A549 (cell line): ENCODE measurements at places on chromosomes 12 and 14.

DNA sequence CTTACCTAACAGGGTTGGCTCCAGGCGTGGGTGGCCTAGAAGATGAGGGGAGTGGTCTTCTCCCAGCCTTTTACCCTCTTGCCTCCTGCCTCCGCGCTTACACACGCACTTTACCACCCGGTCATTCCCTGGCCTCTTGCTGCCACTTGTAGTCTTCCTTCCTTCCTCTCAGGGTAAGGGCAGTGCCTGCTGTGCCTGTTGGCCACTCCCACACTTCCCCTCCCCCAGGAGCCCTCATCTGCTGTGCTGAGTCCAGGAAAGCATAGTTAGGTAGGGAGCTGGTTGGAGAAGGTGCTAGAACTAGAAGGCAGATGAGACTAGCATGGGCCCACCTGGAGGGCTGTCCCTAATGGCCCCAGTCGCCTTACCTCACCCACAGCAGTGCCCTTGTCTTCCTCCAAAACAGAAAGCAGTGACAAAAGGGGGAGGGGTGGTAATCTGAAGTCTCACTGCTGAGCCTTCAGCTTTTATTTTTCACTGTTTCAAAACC lies 54.3 kb upstream of the SRSF5 start:
- DNase-seq: no peak

GRCh38 chr12:102675672-102676071 lies 195.3 kb upstream of the IGF1 start:
- no peak for DNase-seq

DNA sequence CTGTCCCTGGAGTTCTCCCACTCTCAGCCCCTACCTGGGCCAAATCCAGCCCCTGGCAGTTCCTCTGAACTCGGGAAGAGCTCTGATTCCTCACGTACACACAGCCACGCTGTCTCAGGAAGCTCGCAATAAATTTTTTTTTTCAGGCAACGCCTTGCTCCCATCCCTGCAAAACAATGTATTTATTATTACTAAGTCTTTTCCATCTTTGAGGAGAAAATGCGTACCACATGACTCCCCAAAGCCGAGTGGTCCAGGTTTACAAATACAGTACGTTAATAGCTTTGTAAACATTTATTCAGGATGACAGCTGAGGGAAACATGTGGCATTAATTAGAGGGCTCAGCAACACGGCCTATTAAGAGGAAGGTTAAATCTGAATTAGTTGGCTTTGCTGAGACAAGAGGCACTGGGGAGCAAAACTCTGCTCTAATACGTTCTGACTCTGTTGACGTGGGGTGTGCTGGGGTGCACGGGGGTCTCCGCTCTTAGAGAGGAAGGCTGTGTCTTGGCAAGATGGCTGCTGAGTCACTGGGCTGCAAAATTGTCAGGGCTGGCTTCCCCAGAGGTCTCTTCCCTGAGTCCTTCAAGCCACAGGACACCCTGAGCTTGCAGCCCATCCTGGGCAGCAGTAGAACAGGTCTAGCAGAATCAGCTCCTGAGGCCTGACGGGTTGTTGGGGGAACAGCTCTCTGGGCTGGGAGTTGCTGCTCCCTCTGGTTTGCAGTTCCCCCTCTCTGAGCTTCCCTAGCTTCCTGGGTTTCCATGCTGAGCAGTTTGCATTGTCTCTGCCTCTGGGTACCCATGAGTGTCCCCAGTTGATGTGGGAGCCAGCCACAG lies 185.2 kb upstream of the TBX3 start:
- DNase-seq: peak; percentile 13

DNA sequence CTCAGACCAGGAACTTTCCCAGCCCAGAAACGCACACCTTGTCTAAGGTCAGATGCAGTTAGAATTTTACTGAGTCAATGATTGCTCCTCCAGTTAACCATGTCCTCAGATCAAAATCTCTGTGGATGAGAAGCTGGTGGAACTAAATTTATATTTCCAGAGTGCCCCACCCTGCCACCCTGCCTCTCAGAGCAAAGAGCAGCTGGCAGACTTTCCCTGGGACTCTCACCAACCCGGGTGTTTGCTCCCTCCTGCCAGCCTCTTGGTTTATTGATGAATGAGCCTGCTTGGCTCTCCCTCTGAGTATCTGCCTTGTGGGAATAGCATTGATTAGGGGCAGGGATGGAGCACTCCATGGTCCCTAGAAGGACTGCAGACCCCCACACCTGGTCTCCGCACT lies 5.9 kb upstream of the KRT1 start:
- no peak for DNase-seq

DNA sequence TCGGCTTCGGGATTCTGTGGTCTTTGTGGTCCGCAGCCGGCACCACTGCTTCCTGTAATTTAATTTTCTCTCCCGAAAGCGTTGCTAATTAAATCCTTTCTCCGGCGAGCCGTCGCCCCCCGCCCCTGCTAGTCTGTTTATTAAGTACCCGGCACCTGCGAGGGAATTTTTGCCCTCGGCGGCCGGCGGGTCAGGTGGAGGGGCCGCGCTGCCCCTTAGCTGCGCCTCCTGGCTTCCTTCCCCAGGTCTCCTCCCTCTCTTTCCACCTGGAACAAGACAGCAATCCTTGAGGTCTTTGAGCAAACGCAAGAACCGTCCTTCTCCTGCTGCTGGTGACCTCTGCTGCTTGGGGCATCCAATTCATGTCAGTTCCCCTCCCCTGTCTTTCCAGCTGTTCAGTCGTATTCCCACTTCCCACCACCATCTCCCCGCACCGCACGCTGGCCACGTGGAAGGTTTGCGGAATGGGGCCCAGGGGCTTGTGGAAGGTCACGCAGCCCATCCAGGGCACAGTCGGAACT lies 16.2 kb downstream of the ZDHHC22 start:
- no peak for DNase-seq

DNA sequence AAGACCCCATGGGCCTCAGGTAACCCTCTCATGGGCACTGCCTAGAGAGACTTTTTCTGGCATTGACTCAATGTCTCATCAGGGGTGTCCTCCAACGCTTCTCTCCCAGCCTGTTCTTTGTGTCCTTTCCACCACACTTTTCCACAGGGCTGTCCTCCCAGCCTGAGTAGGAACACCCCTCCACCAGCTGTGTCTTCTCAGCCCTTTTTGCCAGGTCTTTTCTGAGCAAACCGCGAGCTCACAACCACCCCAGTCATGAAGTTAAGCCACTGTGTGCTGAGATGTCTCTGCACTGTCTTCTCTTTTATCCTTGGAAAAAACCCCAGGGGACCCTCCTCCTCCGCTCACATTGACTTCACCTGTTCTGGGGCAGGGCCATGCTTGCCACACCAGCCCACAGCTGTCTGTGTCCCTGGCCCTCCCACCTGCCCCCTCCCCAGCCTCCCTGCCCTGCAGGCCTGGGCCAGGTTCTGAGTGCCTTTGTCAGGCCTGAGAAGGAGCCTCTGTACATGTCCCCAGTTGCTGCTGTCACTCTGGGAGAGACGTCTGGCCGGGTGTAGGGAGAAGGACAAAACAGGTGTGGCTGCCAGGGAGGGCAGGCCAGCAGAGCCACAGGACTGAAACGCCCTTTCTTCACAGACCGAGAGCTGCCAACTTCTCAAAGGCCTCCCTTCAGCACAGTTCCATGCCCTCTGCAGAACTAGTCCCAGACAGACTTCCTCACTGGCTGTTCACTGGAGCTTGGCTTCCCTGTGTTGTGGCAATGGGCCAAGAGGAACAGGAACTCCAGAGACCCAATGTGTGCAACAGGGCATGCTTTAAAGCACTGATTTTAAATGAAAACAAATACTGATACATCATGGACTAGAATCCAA lies 50.5 kb upstream of the PNMA1 start:
- no peak for DNase-seq

- no peak for DNase-seq
Observed at GRCh38 chr14:100428727-100429126, 105.6 kb downstream of the SLC25A47 start.

GRCh38 chr12:5417500-5417899 lies 14.4 kb upstream of the NTF3 start:
- DNase-seq: no peak

- DNase-seq: no peak
Observed at GRCh38 chr14:73502017-73502619, 11.4 kb downstream of the RIOX1 start.

DNA sequence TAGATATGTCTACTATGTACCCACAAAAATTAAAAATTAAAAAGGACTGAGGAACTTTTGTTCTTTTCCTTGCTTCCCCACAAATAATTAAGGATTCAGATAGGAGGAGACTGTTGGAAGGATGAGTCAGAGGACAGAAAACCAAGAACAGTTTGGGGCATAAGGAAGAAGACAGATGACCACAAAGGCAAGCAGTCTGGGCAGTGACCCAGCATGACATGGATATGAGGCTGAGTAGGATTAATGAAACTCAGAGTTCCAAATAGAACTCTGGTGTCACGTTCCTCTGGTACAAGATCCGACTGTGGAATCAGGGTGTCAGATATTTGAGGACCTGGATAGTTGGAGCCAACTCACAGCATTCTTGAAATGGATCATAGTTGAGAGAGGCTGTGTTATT lies 89.3 kb upstream of the SLC38A4 start:
- no peak for DNase-seq

GRCh38 chr12:52517888-52518287 lies 2.3 kb downstream of the KRT5 start:
- no peak for DNase-seq

GRCh38 chr12:108305991-108306501 lies 33.1 kb downstream of the CMKLR1 start:
- no peak for DNase-seq

DNA sequence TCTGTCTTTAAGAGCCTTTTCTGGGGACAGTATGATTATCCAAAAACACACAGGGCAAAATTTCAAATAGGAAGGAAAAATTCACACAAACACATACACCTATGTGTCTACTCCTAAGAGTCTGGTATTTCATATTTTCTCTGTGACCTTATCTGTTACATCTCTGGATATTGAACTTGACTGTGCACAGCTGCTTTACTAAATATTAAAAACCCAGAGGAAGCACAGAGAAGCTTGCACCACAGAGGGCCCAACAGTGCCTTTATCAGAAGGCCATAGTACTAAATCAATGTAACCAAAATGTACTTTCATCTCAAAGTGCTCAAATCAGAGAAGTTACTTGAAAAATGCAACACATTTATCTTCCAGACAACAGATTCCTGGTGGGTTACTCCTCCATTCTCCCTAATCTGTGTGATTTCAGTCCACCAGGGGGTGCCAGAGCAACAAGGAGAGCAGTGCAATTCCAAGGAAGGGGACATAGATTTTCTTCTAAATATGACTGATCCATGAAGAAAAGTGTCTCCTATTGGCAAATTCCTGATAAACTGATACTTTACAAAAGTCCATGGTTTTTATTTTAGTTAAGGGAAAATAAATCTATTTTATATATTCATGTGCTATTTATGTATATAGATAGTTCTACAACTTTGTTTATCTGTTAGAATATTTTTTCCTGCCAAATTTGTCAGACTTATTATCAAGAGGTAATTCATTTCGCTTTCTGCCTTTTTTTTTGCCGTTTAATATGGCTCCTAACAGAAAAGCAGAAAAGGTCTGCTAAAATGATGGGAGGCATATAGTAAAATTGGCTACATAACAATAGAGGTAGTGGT lies 617.6 kb downstream of the LRFN5 start:
- peak; percentile 19 for DNase-seq

DNA sequence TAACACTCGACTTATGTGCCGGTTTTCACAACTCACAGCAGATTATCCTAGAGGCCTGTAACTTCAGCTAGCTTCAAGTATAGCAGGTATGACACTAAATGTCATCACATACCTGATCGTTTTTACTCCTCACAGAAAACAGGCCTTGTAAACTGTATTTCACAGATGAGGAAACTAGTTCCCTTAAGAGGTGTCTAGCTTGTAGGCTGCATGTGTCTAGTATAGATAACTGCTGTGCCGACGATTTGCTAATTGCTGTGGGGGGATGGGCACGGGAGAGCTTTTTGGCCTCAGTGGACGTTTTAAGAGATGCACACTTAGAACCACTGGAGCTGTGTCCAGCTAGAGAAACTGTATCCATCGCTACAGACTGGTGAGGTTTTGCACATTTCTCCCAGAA lies 78.8 kb downstream of the PAPOLA start:
- no peak for DNase-seq

- DNase-seq: peak; percentile 98
Observed at GRCh38 chr12:124422570-124423523, 128.0 kb downstream of the RFLNA start.

DNA sequence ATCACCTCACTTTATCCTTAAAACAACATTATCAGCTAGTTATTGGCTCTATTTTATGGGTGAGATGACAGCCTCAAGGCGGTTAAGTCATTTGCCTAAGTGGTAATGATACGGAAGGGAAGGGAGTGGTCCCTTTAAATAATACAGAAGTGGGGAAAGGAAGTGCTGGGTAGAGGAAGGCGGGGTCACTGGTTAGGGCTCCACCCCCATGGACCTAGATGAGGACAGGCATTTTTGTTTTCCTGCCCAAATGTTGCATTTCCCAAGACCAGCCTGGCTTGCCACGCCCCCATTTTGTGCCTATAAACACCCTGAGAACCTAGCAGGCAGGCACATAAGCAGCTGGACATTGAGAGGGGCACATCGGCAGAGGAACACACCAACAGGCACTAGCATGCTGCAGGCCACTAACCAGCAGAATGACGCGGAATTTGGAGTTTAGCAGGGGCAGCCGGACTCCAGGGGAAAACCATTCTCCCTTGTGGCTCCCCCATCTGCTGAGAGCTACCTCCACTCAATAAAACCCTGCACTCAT lies 100.9 kb downstream of the EPS8 start:
- peak; percentile 76 for DNase-seq

DNA sequence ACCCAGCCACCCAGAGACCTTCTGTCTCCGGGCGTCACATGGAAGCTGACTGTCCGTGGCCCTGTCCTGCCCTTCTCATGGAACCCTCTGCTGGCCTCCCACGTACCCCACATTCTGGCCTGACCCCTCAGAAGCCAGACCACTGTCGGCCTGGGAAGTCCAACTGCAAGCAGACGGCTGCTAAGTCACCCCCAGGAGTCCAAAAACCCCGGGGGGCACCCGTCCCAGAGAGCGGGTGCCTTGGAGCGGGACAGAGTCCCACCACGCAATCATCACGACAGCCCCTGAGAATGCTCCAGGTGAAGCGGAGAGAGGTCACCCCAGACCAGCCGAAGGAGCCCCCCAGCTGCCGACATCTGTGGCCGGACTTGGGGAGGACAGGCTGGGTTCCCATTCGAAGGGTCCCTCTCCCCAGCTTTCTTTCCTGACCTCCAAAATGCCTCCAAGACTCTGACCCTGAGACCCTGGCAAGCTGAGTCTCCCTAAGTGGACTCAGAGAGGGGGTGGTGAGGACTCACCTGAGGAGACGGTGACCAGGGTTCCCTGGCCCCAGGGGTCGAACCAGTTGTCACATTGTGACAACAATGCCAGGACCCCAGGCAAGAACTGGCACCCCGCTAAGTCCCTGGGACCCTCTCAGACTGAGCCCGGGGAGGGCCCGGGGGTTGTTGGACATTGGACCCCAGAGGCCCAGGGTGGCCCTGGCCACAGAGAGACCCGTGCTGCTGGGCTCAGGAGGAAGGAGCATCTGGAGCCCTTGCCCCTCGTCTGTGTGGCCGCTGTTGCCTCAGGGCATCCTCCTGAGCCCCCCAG lies 337.1 kb downstream of the TMEM121 start:
- no peak for DNase-seq

GRCh38 chr12:79367032-79367589 lies 323.7 kb downstream of the PAWR start:
- no peak for DNase-seq

- peak; percentile 86 for DNase-seq
Observed at GRCh38 chr12:54935235-54935951, 49.2 kb downstream of the TESPA1 start.
